NCI-H1694 (cell line): ENCODE measurements at places on chromosomes 5 and 9.

DNA sequence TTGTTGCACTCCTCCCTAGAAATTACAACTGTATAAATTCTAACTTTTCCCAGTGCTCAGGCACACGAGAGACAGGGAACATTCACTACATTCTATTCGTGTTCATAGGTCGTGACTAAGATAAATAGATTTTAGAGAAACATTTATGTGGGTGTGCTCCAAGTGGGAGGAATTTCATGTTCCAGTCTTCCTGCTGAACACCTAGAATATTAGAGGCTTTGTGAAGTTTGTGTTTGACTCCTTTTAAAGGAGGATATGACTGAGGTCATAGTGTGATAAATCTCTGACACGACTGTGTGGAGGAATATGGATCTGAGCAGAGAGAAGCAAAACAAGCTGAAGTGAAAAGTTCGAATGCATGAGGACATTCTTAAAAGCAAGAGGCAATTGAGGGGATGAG is 355.3 kb downstream of the ZSWIM6 start:
- DNase-seq, result no peak

GRCh38 chr5:156913719-156914370 is 49.2 kb downstream of the TIMD4 start:
- DNase-seq, result no peak

GRCh38 chr9:98871558-98872065 is 64.1 kb downstream of the GALNT12 start:
- DNase-seq, result no peak

DNA sequence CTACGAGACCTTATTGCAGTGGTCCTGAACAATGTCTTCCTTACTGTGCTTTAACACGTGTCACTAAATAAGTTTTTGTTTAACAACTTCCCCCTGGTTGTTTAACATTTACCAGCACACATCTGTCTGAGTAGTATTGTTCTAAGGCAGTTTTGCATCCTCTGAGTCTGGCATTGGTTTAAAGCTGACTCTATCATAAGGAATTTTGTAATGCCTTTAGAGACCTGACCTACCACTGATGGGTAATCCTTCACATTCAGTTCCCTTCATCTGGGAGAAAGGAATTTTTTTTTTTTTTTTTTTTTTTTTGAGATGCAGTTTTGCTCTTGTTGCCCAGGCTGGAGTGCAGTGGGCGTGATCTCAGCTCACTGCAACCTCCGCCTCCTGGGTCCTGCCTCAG is 20.0 kb upstream of the PCAT7 start:
- no peak for DNase-seq

- DNase-seq, result peak; percentile 24
These were observed 50.9 kb upstream of the CEMIP2 start for GRCh38 chr9:71819115-71819739.

- no peak for DNase-seq
These were observed 89.3 kb upstream of the IL12B start for GRCh38 chr5:159419576-159419975.

DNA sequence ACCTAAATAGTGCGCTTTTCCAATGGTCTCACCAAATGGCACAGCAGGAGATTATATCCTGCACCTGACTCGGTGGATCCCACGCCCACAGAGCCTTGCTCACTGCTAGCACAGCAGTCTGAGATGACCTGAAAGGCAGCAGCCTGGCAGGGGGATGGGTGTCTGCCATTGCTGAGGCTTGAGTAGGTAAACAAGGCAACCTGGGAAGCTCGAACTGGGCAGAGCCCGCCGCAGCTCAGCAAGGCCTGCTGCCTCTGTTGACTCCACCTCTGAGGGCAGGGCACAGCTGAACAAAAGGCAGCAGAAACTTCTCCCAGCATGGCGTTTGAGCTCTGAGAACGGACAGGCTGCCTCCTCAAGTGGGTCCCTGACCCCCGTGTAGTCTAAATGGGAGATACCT is 18.1 kb upstream of the ABLIM3 start:
- DNase-seq, result no peak

- no peak for DNase-seq
These were observed 1.6 kb upstream of the OBP2B start for GRCh38 chr9:133210609-133211008.

DNA sequence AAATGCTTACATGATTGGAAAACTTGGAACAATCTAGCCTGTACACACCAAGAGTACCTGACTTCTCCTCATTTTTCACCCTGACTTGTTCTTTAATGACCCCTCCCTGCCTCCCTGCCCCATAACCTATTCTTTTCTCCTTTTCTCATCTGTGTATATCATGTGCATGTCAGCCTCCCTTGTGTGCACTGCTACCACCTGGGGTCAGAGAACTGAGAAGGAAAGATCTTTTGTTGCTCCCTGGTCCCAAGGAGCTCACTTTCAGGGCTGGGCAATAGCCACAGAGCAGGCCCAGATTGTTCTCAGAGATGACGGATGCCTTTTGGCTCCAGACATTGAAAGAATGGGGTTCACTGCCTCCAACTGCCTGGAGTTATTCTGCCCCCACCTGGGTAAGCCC is 5.1 kb downstream of the MAP1B start:
- no peak for DNase-seq

GRCh38 chr9:16062542-16063240 is 509.8 kb downstream of the CCDC171 start:
- no peak for DNase-seq
